ENCODE measurements at places on chromosomes 1 and 21. TPM values are rescaled to one million over a fixed set of nuclear protein-coding genes. Genes with fewer than 3 reads are reported as not detected.

The GBP1 gene
- not detected for total RNA-seq

GRCh38 chr21:45541221-45542039 lies 810 bp downstream of the SLC19A1 start:
- peak; percentile 37 for DNase-seq

- DNase-seq, result no peak
Measured at GRCh38 chr1:230415405-230416132, 10.6 kb downstream of the PGBD5 start.

GRCh38 chr1:182192215-182192614 lies 130.7 kb upstream of the ZNF648 start:
- no peak for DNase-seq

- DNase-seq, result no peak
Measured at GRCh38 chr1:103160281-103160680, 52.0 kb upstream of the COL11A1 start.

DNA sequence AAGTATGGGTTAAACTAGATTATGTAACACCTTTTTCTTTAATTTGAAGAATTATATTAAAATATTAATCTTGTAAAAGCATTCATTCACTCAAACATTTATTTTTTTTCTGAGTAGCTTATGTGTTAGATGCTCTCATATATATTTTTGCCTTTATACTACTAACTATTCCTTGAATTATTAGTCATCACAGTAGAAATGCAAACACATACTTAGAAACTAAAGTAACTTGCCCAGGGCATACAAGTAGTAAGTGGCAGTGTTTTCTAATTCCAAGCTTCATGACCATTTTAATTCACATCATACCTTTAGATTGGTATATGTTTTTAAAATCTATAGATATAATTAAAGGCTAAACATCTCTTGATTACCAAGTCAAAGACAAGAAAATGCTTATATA lies 1271.0 kb downstream of the BRINP3 start:
- no peak for DNase-seq

The ACOT11 gene
- 3.6 TPM for total RNA-seq

The TINAGL1 gene
- total RNA-seq, result 2.5 TPM

DNA sequence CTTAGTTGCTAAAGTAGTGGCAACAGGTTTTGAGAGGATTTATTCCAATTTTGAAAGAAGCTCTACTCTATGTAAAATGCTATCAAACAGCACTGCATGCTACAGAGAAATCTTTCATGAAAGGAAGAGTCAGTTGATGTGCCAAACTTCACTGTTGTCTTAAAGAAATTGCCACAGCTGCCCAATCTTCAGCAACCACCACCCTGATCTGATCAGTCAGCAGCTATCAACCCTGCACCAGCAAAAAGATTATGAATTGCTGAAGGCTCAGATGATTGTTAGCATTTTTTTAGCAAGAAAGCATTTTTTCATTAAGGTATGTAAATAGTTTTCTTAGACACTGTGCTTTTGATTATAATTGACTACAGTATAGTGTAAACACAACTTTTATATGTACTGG lies 49.6 kb downstream of the SLC9C2 start:
- no peak for DNase-seq

- no peak for DNase-seq
Measured at GRCh38 chr1:196403803-196404690, 204.2 kb downstream of the KCNT2 start.

The REN gene
- total RNA-seq, result not detected

The ILDR2 gene
- total RNA-seq, result 1.7 TPM

DNA sequence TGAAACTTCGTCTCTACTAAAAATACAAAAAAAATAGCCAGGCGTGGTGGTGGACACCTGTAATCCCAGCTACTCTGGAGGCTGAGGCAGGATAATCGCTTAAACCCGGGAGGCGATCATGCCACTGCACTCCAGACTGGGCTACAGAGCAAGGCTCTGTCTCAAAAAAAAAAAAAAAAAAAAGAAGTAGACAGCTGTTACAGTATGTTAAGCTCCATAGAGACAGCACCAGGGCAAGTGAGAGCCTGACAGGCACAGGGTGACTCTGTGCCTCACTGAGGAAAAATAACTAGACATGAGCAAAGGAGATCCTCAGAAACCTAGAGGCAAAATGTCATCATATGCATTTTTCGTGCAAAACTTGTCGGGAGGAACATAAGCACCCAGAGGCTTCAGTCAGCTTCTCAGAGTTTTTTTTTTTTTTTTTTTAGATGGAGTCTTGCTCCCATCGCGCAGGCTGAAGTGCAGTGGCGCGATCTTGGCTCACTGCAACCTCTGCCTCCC lies 9.0 kb upstream of the PRDX1 start:
- no peak for DNase-seq

DNA sequence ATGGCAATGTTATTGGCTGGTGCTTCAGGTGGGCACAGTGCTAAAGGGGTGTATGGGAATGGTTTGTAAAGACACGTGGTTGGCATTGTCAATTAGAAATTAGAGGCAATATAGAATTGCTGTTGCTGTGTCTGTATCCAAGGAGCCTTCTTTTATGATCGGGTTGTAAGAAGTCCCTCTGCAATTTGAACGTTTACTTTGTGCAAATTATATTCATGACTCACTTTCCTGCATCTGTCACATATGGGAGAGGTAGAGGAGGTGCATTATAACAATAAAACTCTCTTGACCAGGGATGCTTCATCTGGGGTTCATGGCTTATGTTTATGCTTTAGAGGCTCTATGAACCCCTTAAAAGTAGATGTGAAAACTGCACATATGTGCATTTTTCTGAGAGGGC lies 130.4 kb upstream of the DNAH14 start:
- DNase-seq, result no peak

The CELA2B gene
- not detected for total RNA-seq

- DNase-seq, result peak; percentile 92
Measured at GRCh38 chr1:9455487-9456234, 83.6 kb upstream of the SLC25A33 start.

GRCh38 chr1:114512595-114513280 lies 1.7 kb upstream of the TRIM33 start:
- peak; percentile 33 for DNase-seq

The FAM229A gene
- 8.3 TPM for total RNA-seq

DNA sequence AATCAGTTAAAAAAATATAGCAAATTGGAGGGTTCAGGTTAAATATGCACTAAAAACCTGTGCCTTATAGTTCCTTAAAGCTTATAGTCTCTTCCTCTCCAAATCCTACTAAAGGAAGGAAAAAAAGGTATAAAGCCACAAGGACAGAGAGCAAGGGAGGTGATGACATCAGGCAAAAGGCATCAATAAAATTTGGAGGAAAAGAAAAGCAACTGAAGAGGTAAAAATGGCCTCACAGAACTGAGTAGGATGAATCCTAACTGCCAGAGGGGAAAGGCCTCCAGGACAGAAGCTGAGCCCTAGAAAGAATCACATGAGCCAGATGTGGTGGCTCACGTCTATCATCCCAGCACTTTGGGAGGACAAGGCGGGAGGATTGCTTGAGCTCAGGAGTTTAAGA lies 8.1 kb downstream of the CCSAP start:
- DNase-seq, result no peak

The IL20 gene
- total RNA-seq, result not detected

GRCh38 chr1:27527223-27527889 lies 37.4 kb upstream of the WASF2 start:
- DNase-seq, result peak; percentile 90

DNA sequence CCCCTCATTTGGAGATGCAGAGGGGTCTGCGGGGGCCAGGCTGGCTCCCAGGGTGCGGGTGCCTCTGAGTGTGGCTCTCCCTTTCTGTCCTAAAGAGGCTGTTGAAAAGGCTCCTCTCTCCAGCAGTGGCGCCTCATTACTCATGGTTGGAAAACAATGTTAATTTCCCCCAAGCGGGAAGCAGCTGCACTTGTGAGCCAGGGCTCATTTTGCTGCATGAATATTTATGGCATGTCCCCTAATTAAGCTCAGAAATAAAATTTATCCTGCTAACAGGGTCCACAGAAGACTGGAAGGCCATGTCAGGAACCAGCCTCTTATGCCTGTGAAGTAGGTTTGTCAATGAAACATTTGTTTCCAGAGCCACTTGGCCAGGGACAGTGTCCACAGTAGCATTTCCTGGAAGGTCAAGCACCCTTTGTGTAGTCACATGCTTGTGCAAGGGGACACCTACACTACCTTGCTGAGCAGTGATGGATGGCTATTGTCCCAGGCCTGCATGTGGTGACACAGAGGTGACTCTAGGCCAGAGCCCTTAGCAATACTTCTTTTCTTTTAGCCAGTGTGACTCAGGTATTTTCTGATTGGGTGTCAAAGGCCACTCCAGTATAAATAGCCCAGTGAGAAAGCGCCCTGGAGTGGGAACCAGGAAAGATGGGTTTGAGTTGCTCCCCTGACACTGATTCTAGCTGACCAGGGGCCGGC lies 259.0 kb downstream of the FOXD2 start:
- DNase-seq, result peak; percentile 20

GRCh38 chr1:41152622-41153044 lies 89.5 kb downstream of the SCMH1 start:
- DNase-seq, result no peak

The KLF17 gene
- total RNA-seq, result 0.09 TPM

DNA sequence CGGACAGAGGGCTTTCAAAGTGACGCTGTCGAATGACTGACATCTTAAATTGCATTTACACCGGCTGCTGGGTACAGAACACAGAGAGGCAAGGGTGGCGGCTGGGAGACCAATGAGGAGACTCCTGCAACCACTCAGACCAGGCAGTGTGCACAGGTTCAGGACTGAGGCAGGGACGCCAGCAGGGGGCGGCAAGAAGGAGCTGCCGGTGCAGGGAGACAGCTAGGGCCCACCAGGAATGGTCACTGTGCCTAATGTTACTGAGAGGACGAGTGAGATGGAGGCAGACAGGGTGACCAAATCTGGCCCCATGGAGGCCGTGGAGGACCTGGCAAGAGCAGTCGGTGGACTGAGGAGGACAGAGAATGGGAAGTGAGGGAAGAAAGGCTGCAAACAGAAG lies 23.5 kb downstream of the GLIS1 start:
- DNase-seq, result peak; percentile 85

- no peak for DNase-seq
Measured at GRCh38 chr1:23984417-23985186, 4.5 kb upstream of the SRSF10 start.

DNA sequence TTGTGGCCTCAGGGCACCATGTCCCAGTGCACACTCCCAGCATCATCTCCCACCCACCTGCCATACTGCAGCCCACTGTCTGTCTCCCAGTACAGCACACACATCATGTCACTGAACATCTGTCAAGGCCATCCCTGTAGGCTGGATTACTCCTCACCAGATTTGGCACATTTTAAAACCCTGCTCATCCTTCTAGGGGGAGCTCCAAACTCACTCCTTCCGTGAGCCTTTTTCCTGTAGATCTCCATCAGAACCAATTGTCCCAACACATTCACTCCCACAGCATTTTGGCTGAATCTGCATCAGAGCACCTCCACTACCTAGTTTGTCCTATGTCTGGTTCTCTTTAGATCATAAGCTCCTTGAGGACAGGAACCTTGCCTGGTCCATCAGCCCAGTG lies 58.6 kb upstream of the GRIK3 start:
- DNase-seq, result no peak

- DNase-seq, result no peak
Measured at GRCh38 chr1:182263706-182264105, 127.9 kb downstream of the GLUL start.

DNA sequence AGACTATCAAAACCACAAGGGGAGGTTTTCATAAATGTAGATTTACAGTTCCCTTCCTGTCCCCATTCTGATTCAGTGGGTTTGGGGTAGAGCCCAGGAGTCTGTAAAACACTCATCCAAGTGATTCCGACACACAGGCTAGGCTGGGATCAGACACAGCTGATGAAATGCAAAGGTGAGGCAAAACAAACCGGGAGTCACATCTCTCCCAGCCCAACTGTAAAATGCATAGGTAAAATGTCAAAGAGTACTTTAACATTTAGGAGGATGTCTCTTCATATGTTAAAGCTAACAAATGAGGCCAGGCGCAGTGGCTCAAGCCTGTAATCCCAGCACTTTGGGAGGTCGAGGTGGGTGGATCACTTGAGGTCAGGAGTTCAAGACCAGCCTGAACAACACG lies 45.0 kb downstream of the ZNF281 start:
- peak; percentile 76 for DNase-seq

GRCh38 chr1:57916041-57916440 lies 492.2 kb upstream of the DAB1 start:
- no peak for DNase-seq

The DNALI1 gene
- total RNA-seq, result 18.9 TPM

DNA sequence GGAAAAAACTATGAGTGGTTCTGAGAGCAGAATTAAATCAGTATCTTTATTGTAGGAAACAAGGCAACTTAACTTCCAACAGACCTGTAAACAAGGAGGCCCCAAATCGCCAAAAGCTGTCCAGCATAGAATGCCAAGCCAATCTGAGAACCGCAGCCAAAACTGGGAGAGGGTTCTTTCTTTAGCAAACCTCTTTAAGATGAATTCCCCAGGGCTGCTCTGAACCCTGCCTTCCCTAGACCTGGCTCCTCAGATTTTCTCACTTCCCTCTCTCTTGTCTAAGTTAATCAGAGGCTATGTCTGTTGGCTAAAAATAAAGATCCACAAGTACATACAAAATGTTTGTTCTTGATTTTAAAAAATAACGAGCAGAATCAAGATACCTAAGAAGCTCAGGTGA lies 141.4 kb downstream of the SMYD3 start:
- no peak for DNase-seq

The PM20D1 gene
- total RNA-seq, result not detected

DNA sequence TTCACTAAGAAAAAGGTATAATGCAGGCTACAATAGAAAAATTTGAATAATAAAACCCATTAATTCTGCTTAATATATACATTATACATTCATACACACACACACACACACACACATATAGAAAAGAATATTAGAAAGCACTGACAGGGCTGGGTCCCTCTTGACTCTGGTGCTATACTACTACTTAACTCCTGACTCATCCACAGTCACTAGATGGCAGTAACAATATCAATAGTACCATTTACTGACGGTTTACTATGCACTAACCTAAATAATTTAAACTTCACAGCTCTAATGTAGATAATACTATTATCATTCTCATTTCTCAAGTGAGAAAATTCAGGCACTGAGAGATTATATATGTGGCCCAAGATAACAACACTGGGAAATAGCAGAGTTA lies 87.5 kb downstream of the COP1 start:
- DNase-seq, result no peak

DNA sequence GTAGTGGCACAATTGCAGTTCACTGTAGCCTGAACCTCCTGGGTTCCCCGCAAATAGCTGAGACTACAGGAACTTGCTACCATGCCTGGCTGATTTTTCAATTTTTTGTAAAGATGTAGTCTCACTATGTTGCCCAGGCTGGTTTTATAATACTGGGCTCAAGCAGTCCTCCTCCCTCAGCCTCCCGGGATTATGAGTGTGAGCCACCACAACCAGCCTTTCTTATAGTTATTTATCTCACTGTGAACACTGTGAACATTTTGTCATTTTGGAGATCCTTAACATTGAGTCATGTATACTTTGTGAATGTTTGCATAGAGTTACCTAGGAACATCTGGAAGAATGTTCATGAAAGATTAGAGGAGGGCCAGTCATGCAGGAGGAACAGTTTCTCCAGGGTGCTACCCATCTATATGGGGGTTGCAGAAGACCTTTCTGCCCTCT lies 127.1 kb upstream of the CACYBP start:
- no peak for DNase-seq

- DNase-seq, result no peak
Measured at GRCh38 chr1:45016767-45017166, 4.7 kb downstream of the UROD start.

Data from H9 (cell line).